ENCODE measurements at places on chromosomes 2 and 18. TPM values are rescaled to one million over a fixed set of nuclear protein-coding genes. Genes with fewer than 3 reads are reported as not detected.

Gene SP100
- total RNA-seq = not detected

Gene SULT1C2
- not detected for total RNA-seq

Gene GRHL1
- total RNA-seq = 4.3 TPM

Gene SLC11A1
- total RNA-seq = not detected

Gene TXNDC2
- total RNA-seq = not detected

Gene AOX1
- total RNA-seq = 0.32 TPM

Gene UGT1A10
- not detected for total RNA-seq

Gene SULT1C4
- 1.6 TPM for total RNA-seq

Gene FSIP2
- 56.4 TPM for total RNA-seq

Gene CHRNG
- 3.5 TPM for total RNA-seq

Gene BUB1
- 10.0 TPM for total RNA-seq

Gene AKAIN1
- 14.1 TPM for total RNA-seq

Gene UCN
- 1.9 TPM for total RNA-seq

Gene MAL
- 9.0 TPM for total RNA-seq

Gene ST8SIA5
- total RNA-seq = 0.56 TPM

Gene STRADB
- total RNA-seq = 40.5 TPM

Gene GKN1
- total RNA-seq = not detected

Gene PRKAG3
- total RNA-seq = not detected

Gene ACADL
- total RNA-seq = not detected

Gene ITPRIPL1
- 0.56 TPM for total RNA-seq

Gene ARL4C
- total RNA-seq = 23.2 TPM

Gene FIGN
- 12.4 TPM for total RNA-seq

Gene LYG2
- not detected for total RNA-seq

Gene PAX3
- total RNA-seq = 31.2 TPM

Gene TMEM198
- total RNA-seq = 40.9 TPM

Gene DUSP11
- 20.8 TPM for total RNA-seq
